Cerebellar cortex (tissue), 1 donor: ENCODE measurements at places on chromosomes 4 and X.

GRCh38 chr4:20192736-20193135, 59.0 kb upstream of the SLIT2 start:
- no peak for DNase-seq

DNA sequence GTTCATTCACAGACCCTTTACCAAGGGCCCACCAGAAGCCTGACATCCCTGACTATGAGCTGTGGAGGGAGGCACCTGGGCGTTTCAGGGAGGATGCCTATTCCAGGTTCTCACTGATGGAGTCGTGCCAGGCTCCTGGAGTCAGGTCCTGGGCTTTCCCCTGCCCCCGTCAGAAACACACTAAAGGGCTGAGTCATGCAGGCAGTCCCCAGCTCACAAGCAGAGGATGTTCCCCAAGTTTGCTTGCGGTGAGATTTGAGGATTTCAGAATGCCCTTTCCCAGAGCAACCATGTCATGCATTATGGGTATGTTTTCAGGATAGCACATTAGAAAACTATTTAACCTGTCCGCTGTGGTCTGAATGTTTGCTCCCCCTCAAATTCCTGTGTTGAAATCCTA, 45.2 kb downstream of the FHDC1 start:
- no peak for DNase-seq

- peak; percentile 1 for DNase-seq
These were observed 783 bp downstream of the BEX2 start for GRCh38 chrX:103309860-103310554.

DNA sequence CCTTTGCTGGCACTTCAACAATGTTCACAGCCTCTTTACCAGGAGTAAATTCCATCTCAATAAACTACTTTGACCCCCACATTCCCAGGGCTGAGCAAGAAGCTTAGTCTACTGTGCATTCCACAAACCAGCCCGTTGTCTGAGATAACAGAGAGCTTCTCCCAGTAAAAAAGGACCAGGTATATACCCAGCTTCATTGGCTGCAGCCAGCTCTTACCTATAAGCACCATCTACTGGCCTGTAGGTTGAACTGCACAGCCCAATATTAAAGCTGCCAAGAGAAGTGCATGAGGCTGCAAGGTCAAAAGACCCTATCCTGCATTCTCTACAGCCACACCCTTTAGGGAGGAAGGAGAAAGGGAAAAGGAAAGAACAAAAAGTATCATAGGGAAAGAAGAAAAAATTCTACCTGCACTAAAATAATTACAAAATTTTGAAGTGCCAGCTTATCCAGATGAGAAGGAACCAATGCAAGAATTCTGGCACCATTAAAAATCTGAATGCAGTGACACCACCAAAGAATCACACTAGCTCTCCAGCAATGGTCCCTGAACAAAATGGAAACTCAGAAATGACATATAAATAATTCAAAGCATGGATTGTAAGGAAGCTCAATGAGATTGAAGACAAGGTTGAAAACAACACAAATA, 45.7 kb upstream of the INTU start:
- DNase-seq, result peak; percentile 16

GRCh38 chr4:2624782-2625530, 88.5 kb downstream of the FAM193A start:
- DNase-seq, result no peak

GRCh38 chrX:39850630-39851152, 247.1 kb downstream of the BCOR start:
- DNase-seq, result no peak

DNA sequence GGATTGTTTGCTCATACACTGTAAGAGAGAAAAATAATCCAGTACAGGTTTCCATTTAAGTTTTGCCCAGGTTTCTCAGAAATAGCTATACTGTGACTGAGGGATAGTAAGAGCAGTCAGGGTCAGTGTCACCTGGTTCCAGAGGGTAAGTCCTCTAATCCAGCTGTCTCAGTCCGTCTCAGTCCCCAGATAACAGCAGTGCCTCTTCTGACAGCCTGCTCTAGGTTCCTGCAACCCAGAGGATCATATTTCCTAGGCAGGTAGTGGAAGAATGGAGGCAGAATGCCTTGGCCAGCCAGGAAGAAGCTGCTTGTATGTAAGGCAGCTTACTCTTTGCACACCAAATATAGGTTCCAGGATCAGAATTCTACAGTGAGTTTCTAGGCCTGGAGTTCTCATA, 22.6 kb upstream of the GNRHR start:
- no peak for DNase-seq

- DNase-seq, result no peak
These were observed 192.4 kb upstream of the AR start for GRCh38 chrX:67351411-67351810.

DNA sequence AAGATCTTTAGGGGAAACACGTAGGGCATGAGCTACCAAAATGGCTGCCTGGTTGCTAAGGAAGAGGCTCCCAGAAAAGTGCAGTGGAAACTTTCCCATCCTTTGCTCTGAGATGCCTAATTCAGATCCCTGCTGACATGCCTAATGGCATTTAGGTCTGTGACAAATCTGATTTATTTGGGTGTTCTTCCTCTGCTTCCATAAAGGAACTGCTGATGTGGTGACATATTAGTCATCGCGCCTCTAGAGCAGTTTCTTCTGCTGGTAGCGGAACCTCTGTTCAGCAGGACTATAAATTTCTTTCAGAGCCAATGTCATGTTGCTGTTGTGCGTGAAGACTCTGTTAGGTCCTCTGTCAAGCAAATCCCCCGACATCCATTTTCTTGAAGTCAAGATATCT, 310.0 kb downstream of the PDHA2 start:
- no peak for DNase-seq

- DNase-seq, result no peak
These were observed 26.5 kb downstream of the BOD1L1 start for GRCh38 chr4:13601048-13601447.

DNA sequence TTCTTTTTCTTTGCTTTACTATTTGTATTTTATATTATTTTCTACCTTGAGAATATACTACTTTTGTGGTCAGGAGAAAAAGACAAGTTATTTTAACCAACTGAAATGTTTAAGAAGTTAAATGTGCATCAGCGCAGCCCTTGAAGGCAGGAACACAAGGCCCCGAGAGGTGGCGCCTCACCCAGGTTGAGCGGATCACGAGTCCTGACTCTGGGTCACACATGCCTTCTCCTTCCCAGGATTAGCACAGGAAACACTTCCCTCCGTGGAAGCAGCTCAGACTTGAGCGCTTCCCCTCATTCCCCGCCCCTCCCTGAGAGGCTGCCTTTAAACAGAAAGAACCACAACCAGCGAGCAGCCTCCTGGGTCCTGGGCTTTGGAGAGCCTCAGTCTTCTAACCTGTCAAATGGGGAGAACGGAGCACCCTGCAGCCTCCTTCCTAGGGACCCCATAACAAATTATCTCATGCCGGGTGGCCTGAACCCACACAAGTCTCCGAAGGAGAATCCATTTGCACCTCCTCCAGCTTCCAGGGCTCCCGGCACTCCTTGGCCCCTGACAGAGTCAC, 217.6 kb downstream of the AFAP1 start:
- no peak for DNase-seq

GRCh38 chrX:154040307-154040756, 20.6 kb upstream of the IRAK1 start:
- no peak for DNase-seq

GRCh38 chrX:37653397-37654085, 32.0 kb upstream of the XK start:
- DNase-seq, result no peak

- no peak for DNase-seq
These were observed 23.3 kb downstream of the SPIN4 start for GRCh38 chrX:63327788-63328187.

DNA sequence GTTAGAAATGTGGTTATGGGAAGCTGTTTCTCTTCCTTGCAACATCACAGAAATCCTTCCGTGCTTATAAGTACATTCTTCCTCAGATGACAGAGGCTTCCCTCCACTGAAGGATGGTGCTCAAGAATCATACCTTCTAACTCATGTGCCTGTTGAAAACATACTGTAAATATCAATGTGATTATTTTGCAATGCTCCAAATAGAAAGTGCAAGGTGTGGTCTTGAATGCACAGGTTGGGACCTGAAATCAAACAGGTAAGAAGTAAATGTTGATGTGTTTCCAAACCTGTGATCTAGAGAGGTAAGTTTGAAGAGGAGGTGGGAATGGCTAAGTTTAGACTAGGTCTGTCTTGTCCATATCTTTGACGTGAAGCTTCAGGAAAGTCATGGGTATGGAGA, 87.7 kb downstream of the ZNF518B start:
- DNase-seq, result no peak

DNA sequence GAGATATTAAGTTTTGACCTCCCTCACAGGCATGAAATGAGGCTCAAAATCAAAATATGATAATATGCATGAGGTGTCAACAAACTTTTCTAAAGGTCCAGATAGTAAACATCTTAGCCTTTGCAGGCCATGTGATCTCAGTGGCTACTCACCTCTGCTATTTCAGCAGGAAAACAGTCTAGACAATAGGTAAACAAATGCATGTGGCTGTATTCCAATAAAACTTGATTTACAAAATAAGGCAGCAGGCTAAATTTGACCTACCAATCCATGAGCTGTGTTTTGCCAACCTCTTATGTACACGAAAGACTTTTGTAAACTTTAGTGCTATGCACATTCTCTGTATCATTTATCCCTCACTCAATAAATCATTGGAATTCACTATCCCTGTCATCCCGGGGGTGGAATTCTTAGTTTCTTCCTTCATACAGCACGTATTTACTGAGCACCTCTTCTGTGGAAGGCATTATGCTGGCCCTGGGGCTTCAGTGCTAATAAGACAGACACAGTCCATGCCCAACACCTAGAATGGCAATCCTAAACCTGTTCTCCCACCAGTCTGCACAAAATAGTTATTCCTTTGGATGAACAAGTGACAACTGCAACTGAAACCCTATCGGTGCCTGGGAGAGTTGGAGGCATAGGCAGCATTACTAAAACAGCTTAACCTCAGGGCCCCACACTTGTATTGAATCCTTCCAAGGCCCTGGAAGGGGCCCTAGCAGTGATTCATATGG, 19.9 kb downstream of the MAGEB17 start:
- DNase-seq, result no peak

GRCh38 chr4:1569461-1570151, 114.5 kb downstream of the FAM53A start:
- DNase-seq, result no peak

DNA sequence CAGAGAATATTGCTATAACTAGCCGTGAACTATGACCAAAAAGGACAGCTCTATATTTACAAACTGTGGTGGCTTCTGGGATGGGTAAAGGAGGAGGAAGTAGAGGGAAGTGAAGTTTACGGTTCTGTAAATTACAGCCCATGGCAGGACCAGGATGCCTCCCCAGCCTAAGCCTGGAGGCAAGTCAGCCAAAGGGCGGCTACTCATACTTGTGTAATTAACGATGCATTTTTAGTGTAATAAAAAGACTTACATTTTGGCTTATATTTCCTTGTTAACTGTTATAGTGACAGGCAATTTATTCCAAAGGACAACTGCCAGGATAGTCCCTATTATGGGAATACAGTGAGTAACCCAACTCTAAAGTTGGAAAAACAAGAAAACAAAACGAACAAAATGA, 139.9 kb upstream of the OTUD4 start:
- no peak for DNase-seq
